Frontal cortex (tissue), 4 donors: ENCODE measurements at places on chromosomes 12 and 14. TPM values are rescaled to one million over a fixed set of nuclear protein-coding genes. Genes with fewer than 3 reads are reported as not detected.

GRCh38 chr12:85621041-85621440 lies 215.2 kb downstream of the RASSF9 start:
- DNase-seq: no peak

GRCh38 chr14:32232481-32232880 lies 29.4 kb upstream of the RNU6-8 start:
- DNase-seq: no peak

- no peak for DNase-seq
These were observed 275.7 kb upstream of the CRY1 start for GRCh38 chr12:107369006-107369405.

The FOXG1 gene
- 65.2 TPM for total RNA-seq
